Stimulated activated CD4-positive, alpha-beta T cell treated with anti-CD3 and anti-CD28 coated beads, TNF-alpha, amount 100 ng/mL, for 4 hours (primary cell): ENCODE measurements at places on chromosomes 2 and 18.

DNA sequence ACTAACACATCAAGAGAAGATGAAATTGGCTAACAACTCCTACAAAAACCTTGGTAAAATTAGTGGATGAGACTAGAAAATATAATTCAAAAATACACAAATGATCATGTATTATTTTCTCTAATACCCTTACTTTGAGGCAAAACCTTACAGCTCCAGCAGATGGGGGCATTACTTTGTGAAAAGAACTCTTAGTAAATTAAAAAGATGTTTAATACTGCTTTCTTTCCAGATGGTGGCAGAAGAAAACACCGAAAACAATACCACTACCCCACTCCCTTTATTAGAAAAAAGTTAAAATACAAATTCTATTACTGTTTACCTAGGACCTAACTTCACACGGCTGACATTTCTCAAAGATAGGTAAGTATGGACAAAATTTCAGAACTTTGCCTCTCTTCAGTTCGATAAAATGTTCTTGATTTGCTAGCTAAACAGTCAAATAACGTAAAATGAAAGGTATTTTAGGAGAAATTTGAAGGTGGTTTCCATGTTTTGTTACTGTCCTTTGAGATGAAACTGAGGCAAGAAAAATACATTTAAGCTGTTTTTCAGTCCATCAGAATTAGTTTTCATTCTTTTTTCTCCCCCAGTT is 30.6 kb downstream of the ORC4 start:
- no peak for DNase-seq

DNA sequence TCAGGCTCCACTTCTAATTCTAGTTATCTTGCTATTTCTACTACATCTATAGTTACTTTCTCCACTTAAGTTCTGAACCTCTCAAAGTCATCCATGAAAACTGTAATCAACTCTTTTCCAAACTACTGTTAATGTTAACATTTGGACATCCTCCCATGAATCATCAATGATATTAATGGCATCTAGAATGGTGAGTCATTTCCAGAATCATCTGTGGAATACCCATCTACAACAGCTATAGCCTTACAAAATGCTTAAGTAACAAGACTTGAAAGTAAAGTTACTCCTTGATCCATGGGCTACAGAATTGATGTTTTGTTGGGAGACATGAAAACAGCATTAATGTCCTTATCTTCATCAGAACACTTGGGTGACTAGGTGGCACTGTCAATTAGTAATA is 35.4 kb downstream of the BARD1 start:
- DNase-seq = no peak

- DNase-seq = no peak
Measured at GRCh38 chr2:47000679-47001075, 85.1 kb upstream of the MCFD2 start.

DNA sequence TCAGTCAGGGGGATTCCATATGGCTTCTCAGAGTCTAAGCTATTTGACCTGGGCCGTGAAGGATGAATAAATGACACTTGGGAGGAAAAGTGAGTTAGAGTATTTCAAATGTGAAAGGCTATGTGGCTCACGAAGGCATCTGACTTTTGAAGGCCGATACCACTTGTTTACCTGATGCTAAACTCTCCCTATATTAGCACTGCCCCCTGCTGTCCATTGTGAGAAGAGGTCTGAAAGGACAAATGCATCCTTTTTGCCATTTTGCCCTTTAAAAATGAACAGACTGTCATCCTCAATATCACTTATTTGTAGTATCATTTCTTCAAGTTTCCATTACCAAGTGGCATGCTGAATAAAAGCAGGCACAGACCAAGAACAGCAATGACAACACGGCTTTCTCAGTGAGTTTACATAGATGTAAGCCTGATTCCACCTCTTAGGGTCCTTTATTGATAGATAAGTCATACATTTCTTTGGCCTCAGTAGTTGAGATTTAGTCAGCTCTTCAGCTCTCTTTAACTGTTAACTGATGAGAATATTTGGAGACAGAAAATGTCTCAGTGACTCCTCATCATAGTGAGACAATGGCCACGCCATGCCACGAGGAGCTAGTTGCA is 40.1 kb downstream of the DOCK10 start:
- no peak for DNase-seq

- no peak for DNase-seq
Measured at GRCh38 chr2:23434721-23435121, 49.7 kb downstream of the KLHL29 start.

DNA sequence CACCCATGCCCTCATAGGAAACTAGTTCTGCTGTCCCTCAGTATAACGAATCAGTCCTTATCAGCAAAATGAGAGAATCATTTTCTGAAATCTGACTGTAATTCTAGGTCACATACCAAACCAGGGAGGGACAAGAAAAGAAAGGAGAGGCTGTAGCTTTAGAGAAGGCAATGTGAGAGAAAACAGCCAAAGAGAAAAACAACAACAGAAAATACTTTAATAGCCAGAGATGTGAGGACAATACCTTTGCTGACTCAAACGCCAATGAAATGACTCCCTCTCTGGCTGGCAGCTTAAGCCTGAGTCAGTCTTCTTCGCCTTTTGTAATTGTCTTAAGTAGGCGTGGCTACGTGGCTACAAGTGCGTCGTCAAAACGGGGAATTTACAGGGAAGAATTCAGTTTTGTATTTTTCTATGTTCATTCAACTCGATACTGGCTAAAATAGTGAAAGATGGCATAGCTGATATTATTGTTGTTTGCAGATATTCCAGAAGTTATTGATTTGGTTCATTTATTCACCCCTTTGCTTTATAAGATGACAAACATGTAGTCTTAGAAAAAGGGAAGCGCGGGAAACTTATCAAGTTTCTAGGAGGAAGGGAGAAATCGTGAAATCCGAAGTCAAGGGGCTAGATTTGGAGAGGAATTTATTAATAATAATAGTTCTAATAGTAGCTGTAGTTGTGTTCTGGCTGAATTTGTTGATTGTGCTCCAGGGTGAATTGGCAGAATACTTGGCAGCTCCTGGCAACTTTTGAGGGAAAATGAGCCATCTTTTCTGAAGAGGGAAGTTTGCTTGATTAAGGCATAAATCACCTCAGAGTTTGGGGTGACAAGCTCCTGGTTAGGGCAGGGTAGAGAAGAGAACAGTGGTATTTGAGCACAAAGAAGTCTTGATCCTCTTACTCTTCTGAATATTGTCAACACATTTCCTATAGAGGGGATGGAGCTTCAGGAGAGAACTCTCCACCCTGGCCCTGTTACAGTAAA is at the start of gene IL1A:
Gene IL1A, minus strand, starts transcription at position 295 of the 991 bp plus-strand sequence. CDS start 723 bp downstream, outside the sequence.
- no peak for DNase-seq

DNA sequence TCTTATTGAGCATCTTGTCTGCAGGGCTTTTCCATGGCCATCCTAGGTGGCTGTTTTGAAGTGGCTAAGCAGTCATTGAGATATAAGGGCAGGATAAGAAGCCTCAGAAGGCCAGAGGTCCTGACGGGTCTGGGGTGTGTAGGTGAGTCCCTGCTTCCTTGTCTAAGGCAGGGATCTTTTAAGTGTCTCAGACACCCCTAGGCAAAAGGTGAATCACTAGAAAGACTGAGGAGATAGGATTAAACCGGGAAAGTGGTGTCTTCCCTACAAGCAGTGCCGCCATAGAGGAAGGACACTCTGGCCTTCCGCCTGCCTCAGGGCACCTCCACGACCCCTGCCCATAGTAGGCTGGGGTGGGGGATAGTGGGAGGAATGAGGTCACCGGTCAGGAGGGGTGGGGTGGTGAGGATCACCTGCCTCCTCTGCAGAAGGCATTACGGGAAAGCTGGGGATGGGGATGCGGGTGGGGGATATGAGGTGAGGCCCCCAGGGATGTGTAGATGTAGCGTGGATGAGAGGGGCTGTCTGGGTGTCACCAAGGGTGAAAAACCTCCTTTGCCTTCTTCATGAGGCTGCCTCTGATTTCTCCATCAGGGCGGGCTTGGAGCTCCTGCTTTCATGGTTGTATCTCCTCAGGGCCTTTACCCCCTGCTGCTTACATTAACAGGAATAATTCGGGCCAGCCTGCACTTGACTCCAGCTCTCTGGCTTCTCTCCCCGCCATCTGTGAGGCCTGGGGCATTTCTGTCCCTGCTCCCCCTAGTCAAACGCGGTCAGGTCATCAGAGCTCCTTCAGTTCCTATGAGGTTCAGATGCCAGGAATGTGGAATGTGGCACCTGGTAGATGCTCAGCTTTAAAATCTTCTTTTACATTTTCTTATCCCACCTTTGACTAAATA is 244.0 kb downstream of the DYSF start:
- DNase-seq = no peak

GRCh38 chr2:24586955-24587354 is 95.9 kb downstream of the NCOA1 start:
- no peak for DNase-seq

- no peak for DNase-seq
Measured at GRCh38 chr18:10736984-10737383, 211.2 kb downstream of the NAPG start.

DNA sequence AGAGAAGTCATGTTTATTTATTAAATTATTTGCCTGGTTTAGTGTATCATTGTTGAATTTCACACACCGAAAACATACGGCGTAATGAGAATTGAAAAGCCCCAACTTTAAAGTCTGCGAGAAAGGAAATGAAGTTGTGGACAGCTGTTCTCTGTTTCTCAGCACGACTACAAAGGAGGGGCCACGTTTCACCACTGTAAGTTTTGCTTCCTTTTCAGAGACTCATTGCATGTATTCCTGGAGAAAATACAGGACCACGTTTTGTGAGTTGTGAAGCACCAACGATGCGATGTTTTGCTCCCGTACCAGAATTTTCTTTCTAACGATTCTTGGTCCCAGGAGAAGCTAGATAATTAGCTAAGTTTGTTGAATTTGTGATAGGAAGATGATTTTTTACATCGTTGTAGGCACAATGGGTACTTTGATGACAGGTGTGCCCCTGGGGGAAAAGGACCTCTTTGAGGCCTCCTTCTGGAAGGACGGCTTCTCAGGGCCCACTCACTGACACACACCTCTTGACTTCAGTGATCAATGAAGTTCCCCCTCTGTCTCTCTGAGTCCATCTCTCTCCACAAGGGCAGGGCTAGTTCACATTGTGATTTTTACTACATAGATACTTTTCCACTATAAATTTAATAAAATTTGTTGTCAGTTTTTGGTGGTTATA is 23.7 kb upstream of the ACKR3 start:
- no peak for DNase-seq

- no peak for DNase-seq
Measured at GRCh38 chr2:68125821-68126220, 31.9 kb upstream of the PNO1 start.
